Fibroblast of mammary gland (primary cell): ENCODE measurements at places on chromosomes 13 and 19.
A peak's percentile ranks its signal among the peaks of the same experiment; 100 is the strongest.

- DNase-seq = no peak
Observed at GRCh38 chr13:36217456-36217855, 3.1 kb upstream of the SOHLH2 start.

- DNase-seq = peak; percentile 51
Observed at GRCh38 chr19:38655148-38655824, 7.8 kb downstream of the ACTN4 start.

DNA sequence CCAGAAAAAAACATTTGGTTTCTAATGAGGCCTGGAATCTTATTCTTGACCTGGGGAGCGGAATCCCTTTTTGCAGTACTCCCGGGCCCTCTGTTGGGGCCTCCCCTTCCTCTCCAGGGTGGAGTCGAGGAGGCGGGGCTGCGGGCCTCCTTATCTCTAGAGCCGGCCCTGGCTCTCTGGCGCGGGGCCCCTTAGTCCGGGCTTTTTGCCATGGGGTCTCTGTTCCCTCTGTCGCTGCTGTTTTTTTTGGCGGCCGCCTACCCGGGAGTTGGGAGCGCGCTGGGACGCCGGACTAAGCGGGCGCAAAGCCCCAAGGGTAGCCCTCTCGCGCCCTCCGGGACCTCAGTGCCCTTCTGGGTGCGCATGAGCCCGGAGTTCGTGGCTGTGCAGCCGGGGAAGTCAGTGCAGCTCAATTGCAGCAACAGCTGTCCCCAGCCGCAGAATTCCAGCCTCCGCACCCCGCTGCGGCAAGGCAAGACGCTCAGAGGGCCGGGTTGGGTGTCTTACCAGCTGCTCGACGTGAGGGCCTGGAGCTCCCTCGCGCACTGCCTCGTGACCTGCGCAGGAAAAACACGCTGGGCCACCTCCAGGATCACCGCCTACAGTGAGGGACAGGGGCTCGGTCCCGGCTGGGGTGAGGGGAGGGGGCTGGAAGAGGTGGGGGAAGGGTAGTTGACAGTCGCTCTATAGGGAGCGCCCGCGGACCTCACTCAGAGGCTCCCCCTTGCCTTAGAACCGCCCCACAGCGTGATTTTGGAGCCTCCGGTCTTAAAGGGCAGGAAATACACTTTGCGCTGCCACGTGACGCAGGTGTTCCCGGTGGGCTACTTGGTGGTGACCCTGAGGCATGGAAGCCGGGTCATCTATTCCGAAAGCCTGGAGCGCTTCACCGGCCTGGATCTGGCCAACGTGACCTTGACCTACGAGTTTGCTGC is at the start of gene ICAM4:
TSS of gene ICAM4 (plus strand) at position 153 of the 935 bp plus-strand sequence. CDS start at position 211, 58 bp downstream.
- no peak for DNase-seq

DNA sequence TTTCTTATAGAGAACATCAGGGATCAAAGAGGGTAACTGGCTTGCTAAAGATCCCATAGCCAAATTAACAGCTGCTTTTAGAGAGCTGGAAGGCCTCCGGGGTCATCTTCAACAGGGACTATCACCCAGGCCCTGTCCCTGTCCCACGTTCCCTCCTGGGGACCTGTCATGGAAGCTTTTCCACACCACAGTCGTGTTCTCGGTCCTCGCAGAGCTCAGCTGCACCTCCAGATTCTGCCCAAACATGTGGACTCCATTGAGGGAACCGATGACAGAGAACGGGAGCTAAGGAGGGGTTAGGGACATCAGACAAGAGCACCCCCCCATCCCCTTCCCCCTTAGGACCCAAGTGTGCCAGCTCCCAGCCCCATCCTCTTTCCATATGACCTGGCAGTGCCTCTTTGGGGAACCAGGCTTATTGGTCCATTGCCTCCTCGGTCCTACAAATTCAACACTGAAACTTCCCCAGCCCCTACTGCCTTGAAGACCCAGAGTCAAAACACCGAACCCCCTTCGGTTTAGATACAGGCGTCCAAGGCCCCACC is 568 bp downstream of the FUZ start:
- DNase-seq = no peak
